ENCODE measurements at places on chromosomes 3 and 15.

GRCh38 chr3:126031981-126032471, 51.9 kb downstream of the SLC41A3 start:
- DNase-seq, result no peak

- DNase-seq, result peak; percentile 38
These were observed 166.0 kb upstream of the LPP start for GRCh38 chr3:187987924-187988323.

DNA sequence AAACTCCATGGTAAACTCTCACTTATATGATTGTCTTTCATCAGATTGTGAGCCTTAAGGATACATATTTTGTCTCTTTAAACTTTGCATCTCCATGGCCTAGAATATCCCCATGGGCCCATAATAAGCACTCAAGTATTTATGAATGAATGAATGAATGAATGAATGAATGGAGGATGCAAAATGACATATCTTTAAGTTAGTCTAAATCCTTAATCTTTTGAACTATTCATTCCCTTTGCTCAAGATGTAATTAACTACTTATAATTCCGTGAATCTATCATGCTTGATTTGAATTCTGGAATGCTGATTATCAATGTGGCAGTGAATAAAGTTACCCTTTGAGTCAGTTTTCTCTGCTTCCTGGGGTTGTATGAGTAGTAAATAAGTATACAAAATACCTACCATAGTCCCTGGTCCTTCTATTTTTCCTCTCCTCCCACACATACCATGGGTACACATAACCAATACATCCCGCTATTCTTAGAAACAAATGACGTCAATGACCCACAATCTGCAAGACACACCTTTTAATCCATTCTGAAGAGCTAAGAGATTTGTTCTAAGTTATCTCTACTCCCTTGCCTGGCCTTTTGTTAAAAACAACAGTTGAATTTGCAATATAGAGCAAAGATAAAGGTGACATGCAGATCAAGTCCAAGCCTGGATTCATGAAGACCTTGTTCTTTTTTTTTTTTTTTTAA, 94.5 kb downstream of the FBN1 start:
- DNase-seq, result no peak

- DNase-seq, result no peak
These were observed 663 bp downstream of the PDCD10 start for GRCh38 chr3:167733961-167734497.

DNA sequence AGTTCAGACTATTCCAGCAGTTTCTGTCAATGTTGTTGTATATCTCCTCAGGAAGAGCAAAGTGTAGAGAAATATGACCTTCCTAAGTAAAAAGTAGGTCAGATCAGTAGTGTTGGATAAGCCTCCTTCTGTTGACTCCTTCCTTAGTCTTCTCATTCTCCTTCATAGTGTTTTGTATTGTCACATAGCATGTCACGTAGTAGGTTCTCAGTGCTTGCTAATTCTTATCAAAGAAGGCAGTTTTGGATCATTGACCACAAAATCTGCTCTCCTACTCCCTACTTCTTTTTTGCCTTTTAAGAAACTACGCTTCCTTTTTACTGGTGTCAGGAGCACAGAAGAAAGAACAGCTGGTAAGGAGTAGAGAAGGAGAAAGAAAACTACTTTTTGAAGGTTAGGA, 1.0 kb upstream of the MGA start:
- DNase-seq, result no peak

- DNase-seq, result peak; percentile 94
These were observed 3.0 kb upstream of the ISLR2 start for GRCh38 chr15:74127255-74127953.

GRCh38 chr3:9976721-9977709, 9.6 kb downstream of the EMC3 start:
- no peak for DNase-seq

- DNase-seq, result no peak
These were observed 379.8 kb downstream of the LSAMP start for GRCh38 chr3:116065501-116065900.

GRCh38 chr15:22939051-22939450, 41.1 kb downstream of the CYFIP1 start:
- no peak for DNase-seq

DNA sequence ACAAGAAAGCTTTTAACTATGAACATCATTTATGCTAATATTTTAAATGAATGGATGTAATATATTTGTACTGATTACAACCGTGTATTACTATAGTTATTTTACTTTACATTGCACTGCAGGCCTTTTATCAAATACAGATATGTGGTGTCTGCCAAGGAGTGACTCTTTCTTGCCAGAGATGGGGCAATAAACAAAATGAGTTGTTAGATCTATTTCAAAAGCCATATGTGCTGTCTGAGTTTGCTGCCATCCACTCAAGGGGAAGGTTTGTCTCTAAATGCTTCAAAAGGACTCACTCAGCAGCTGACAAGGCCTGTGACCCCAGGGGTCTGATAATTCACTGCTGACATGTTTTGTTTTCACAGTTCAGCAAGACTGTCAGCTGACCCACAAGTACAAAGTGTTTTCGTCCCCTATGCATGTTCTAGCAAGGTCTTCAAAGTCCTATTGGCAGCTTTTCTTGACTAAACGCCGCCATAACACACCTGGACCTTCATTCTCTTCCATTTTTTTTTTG, 41.3 kb upstream of the ZBED2 start:
- no peak for DNase-seq

GRCh38 chr15:100463515-100463914, 65.2 kb downstream of the CERS3 start:
- DNase-seq, result no peak

- DNase-seq, result no peak
These were observed 2.0 kb downstream of the ANKRD28 start for GRCh38 chr3:15795651-15796308.

DNA sequence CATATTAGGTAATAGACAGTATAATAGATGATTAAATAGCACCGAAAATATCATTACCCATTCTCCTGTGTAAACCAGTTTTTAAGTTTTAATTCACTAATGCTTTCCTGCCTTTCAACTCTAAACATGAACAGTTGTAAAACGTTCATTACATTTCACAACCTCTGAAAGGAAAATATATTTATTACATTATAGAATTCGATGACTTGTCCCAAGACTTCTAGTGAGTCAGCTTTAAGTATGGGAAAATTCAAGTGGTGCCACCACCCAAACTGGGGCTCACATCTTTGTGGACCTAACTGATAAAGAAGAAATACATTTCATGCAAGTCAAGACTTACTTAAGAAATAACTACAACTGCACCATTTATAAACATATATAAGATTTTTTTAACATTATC, 2.0 kb downstream of the TRIM59 start:
- DNase-seq, result no peak

GRCh38 chr3:124282751-124283651, 291.1 kb upstream of the ROPN1 start:
- no peak for DNase-seq

DNA sequence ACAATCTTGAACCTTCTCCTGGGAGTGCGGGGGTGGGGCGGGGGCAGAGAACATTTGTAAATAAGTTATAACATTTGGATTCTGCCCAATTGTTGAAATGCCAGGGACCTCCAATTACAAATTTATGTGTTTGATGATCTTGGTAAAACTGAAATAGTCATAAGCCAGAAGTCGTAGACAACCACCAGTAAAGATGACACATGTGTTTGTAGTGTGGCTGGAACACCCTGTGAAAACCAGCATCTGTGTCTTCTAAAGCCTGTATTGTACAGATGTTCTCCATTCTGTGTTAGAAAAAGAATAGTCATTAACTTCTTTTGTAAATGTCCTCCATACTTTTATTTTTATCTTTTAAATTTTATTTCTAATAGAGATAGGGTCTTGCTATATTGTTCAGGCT, 61.8 kb downstream of the ARIH1 start:
- no peak for DNase-seq

- DNase-seq, result no peak
These were observed 87.5 kb downstream of the TNIK start for GRCh38 chr3:171372694-171373093.

DNA sequence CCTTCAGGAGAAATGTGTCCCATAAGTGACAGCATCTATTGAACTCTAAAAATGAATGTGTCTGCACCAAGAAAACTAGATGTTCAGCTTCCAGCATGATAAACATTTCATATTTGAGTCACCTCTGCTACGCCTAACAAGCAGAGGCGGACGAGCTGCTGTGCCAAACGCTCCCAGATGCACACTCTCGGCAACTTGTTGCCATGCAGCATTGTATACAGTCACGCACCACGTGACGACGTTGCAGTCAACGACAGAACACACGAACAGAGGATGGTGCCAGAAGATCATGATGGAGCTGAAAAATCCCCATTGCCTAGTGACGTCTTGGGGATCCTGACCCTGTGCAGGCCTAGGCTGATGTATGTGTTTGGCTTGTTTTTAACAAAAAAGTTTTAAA, 137.5 kb downstream of the XXYLT1 start:
- peak; percentile 52 for DNase-seq

- DNase-seq, result no peak
These were observed 247.8 kb downstream of the FAM43A start for GRCh38 chr3:194933465-194933864.

All from stimulated activated CD4-positive, alpha-beta T cell treated with anti-CD3 and anti-CD28 coated beads, Interleukin-4, amount 100 ng/mL, for 48 hours (primary cell).